ENCODE measurements at places on chromosomes 4 and X.

DNA sequence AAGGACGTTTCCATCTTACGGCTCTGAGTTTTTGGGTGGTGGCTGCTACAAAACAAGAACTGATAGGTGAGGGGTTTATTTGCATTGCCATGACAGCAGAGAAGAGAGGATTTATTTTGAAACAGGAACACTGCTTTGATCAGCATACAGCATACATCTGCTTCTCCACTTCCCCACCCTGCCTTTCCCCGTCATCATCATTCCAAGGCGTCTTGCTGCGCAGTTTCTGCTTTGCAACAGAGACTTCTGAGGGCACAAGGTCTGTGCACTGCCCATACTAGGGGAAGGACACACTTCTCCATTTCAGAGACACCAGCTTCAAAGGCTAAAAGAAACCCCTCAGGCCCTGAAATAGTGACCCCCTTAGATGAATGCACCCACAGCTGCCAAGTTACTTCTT is 19.1 kb downstream of the STARD8 start:
- DNase-seq = no peak

- no peak for DNase-seq
Measured at GRCh38 chr4:83019794-83020494, 9.3 kb upstream of the LIN54 start.

DNA sequence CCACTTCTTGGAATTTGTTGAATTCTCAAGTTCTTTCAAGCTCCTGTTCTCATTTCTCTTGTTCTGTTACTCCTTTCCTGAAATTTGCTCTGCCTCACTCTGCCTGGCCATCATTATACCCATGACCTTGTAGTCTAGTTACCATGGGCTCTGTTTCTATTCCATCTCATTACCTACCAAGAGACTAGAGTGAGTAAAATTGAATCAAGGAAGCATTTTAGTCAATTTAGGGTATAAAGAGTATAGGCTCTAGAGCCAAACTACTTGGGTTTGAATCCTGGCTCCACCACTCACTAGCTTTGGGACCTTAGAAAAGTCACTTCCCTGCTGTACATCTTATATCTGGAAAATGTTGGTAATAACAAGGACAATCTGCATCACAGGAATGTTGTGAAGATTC is 2.2 kb downstream of the ALAS2 start:
- no peak for DNase-seq

DNA sequence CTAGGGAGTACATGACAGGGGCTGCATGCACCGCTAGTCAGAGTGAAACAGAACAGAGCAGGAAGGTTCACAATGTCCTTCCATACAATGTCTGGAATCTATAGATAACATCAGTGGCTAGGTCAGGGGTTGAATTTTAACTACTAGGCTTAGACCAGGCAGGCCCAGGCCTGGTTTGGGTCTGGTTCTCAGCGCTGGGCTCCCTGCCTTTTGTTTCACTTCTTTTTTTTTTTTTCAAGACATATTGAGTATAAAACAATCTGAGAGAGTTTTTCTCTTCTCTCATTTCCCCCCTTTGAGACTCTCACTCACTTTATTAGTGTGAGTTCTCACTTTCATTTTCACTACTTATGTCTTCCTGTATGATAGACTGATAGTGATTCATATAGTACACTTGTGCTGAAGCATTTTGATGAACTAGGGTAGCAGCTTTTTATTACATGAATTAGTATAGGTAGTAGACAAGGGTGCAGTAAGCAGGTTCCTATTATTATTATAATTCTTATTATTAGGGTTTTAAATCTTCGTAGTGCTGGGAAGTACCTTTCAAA is 120.0 kb upstream of the ZDHHC15 start:
- no peak for DNase-seq

DNA sequence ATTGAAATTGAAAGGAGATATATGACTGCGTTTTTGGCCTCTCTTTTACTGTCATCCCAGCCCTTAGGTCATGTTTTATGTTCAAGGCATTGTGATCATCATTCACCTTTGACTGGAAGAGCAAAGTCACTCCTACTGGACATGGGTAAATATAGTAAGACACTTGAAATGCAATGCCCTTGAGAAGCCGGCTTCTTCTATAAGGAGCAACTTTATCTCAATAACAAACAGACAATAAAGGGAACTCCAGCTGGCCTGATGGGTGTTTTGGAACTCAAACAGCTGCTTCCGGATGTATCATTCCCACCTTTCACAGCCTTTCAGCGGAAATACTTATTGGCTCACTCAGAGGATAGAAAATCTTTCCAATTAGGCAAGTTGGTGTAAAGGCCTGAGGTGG is 65.1 kb upstream of the C4orf54 start:
- DNase-seq = no peak

DNA sequence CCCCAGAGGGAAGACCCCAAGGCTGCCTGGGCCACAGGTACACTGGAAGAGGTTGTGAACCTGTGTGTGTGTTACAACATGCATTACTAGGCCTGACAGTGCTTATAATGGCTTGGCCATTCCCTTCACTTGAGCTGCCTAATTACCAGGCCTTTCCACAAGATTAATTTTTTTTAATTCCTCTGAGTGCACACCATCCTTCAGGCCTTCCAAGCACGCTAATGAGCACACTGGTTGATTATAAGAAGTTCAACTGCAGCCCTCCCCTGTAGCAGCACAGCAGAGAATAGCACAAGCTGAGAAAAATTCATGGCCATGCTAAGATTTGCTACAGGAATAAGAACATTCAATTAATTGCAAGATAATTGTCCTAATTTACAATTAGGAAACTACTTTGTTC is 2.2 kb upstream of the SUPT20HL2 start:
- DNase-seq = no peak

All from cortex of kidney (tissue), 1 donor.